Right lung (tissue), 10 donors: ENCODE measurements at places on chromosomes 16 and 17. TPM values are rescaled to one million over a fixed set of nuclear protein-coding genes. Genes with fewer than 3 reads are reported as not detected.

Gene ADAP2
- 4.5 TPM for polyA plus RNA-seq

Gene TPSD1
- polyA plus RNA-seq: not detected

Gene CA4
- 42.5 TPM for polyA plus RNA-seq

Gene USP43
- 3.7 TPM for polyA plus RNA-seq

Gene ABCA9
- polyA plus RNA-seq: 13.2 TPM

Gene CAMKK1
- 3.3 TPM for polyA plus RNA-seq

Gene WFDC1
- 5.5 TPM for polyA plus RNA-seq

Gene C16orf96
- 0.39 TPM for polyA plus RNA-seq

Gene TBX6
- 1.3 TPM for polyA plus RNA-seq

Gene TUBB3
- 11.6 TPM for polyA plus RNA-seq

Gene DPEP3
- polyA plus RNA-seq: 0.05 TPM

Gene PPP1R27
- polyA plus RNA-seq: 1.7 TPM

Gene HP
- polyA plus RNA-seq: 0.42 TPM

Gene USP22
- 183 TPM for polyA plus RNA-seq

Gene CHST5
- polyA plus RNA-seq: 0.44 TPM

Gene UMOD
- polyA plus RNA-seq: not detected

Gene ZFP3
- 8.8 TPM for polyA plus RNA-seq

Gene WSCD1
- 5.7 TPM for polyA plus RNA-seq

Gene HIGD1B
- 21.7 TPM for polyA plus RNA-seq

Gene SPNS3
- polyA plus RNA-seq: 0.75 TPM

Gene FOXC2
- 0.90 TPM for polyA plus RNA-seq

Gene TMEM238L
- not detected for polyA plus RNA-seq

Gene DNAAF8
- polyA plus RNA-seq: 3.9 TPM

Gene SEPTIN12
- not detected for polyA plus RNA-seq

Gene SLC52A1
- 0.17 TPM for polyA plus RNA-seq

Gene CLEC3A
- polyA plus RNA-seq: 0.09 TPM

Gene CLEC19A
- polyA plus RNA-seq: 0.11 TPM

Gene CCDC78
- polyA plus RNA-seq: 6.3 TPM

Gene TTLL6
- polyA plus RNA-seq: 1.3 TPM

Gene MT1G
- 1.1 TPM for polyA plus RNA-seq

Gene EXOC3L1
- polyA plus RNA-seq: 9.4 TPM

Gene GJC1
- polyA plus RNA-seq: 38.7 TPM

Gene KRTAP4-3
- not detected for polyA plus RNA-seq

Gene RAC3
- 16.4 TPM for polyA plus RNA-seq
